ENCODE measurements at places on chromosomes 16 and 17.

DNA sequence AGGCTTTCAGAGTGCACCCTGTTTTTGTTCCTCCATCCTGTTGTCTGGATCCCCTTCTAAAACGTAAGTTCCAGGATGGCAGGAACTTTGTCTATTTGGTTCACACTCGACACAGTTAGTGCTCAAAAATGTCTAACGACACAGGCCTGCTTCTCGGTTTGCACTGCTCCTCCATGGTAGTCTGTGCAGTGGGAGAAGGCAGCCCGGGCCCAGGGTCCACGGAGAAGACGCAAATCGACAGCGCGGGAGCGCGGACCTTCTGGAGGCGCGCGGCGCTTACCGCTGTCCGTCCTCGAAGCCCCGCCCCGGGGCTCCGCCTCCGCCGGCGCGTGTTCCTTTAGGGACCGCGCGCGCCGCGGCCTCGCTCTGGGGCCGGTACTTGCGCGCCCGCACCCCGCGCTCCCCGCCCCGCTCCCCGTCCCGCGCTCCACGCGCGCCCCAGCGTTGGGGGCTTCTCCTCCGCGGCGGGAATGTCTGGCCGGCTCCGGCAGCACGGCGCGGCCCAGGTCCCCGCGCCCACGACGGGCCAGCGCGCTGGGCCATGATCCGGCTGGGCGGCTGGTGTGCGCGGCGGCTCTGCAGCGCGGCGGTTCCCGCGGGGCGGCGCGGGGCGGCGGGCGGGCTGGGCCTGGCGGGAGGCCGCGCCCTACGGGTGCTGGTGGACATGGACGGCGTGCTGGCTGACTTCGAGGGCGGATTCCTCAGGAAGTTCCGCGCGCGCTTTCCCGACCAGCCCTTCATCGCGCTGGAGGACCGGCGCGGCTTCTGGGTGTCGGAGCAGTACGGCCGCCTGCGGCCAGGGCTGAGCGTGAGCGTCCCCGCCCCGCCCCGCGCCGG lies at the start of gene NT5M:
NT5M (plus strand) TSS at position 364 of the 837 bp plus-strand sequence; CDS start at position 542, 178 bp downstream.
- H3K4me3 ChIP-seq: peak within 1 kb of the TSS; percentile 86
- no peaks in the 10 kb centered on the region for H3K36me3 ChIP-seq
- peaks cover 17% of the 10 kb centered on the region for H3K4me1 ChIP-seq
- peak within 1 kb of the TSS; percentile 76 for H3K27ac ChIP-seq
- H3K27me3 ChIP-seq: no peaks in the 10 kb centered on the region
- peak; percentile 83 for ATAC-seq

- H3K4me3 ChIP-seq: no peak overlapping the region
- peaks cover 9% of the 10 kb centered on the region for H3K27me3 ChIP-seq
- no peaks in the 10 kb centered on the region for H3K36me3 ChIP-seq
- peak; percentile 61 for ATAC-seq
These were observed 170.1 kb upstream of the CDH13 start for GRCh38 chr16:82456683-82457082.

DNA sequence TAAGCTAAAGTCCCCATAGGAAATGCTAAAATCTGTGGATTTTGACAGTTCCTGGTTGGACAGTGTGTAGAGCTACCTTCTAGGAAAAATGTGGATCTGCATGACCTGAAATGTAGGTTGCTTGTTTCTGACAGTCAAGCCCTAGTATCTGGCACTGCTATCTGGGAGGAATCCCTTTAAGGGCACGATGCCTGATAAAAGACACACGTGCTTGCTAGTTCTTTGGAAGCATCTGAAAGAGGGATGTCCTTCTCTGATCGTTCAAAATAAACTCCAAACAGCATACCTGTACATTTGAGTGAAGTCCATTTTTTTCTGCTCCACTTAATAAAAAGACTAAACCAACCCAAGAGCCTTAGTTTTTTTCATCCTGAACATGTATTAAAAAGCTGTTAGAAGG lies 101.3 kb downstream of the CDK5R1 start:
- no peaks in the 10 kb centered on the region for H3K4me1 ChIP-seq
- H3K27ac ChIP-seq: no peak overlapping the region

GRCh38 chr17:80732268-80732667 lies 187.6 kb downstream of the RPTOR start:
- peaks cover 29% of the 10 kb centered on the region for H3K36me3 ChIP-seq
- peaks cover 12% of the 10 kb centered on the region for H3K4me1 ChIP-seq
- no peaks in the 10 kb centered on the region for H3K27me3 ChIP-seq
- H3K27ac ChIP-seq: no peak overlapping the region
- ATAC-seq: no peak
- no peak overlapping the region for H3K4me3 ChIP-seq

- ATAC-seq: no peak
- H3K27me3 ChIP-seq: no peaks in the 10 kb centered on the region
- H3K27ac ChIP-seq: peak overlapping the region; percentile 41
- no peak overlapping the region for H3K4me3 ChIP-seq
- peaks cover 76% of the 10 kb centered on the region for H3K36me3 ChIP-seq
These were observed 26.3 kb downstream of the ZZEF1 start for GRCh38 chr17:4116516-4116915.

DNA sequence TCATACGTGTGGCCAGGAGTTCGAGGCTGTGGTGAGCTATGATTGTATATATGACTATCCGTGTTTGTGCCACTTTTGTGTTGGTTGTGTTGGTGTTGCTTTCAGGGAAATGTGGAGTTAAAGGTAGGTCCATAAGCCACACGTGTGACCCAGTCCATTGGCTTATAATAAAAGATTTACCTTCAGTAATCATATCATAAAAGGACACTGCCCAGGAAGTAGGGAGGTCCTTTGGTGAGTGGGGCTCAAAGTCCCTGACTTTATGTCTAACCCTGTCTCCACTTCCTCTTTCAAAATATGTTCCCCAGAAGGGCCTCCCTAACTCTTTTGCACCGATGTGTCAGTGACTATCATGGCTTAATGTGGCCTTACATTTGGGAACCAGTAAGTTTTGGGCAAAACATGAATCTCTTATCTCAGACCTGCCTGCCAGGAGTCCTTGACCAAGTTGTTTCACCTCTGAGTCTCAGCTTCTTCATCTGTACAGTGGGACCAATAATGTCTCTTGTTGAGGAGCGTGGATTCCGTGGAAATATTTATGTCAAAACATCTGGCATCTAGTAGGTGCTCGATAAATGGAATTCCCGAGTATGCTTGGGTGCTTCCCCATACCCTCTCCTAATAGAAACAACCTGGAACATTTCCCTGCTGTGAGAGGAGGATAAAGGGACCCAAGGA lies 4.8 kb downstream of the TNP2 start:
- peak overlapping the region; percentile 49 for H3K4me3 ChIP-seq
- peak overlapping the region; percentile 55 for H3K27ac ChIP-seq
- peak; percentile 8 for ATAC-seq
- no peaks in the 10 kb centered on the region for H3K36me3 ChIP-seq

DNA sequence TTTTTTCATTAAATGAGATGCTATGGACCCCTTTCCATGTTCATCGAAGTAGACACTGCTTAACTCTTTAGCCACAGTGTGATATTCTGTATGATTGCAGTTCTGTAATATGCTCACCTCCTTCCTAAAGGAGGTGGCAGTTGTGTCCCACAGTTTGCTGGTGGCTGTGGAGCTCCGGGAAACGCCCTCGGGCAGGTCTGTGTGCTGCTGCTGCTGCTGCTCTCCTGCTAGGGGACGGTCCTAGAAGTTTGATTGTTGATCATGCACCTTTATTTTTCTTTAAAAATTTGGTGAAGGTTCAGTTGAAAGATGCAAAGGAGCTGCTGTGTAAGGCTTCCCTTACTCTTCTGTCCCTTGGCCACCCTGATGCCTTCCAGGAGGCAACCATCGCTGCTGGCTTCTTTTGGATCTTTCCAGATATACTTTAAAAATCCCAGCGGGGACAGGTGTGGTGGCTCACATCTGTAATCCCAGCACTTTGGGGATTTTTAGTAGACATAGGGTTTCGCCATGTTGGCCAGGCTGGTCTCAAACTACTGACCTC lies 8.4 kb upstream of the CLEC18A start:
- no peak overlapping the region for H3K4me3 ChIP-seq
- H3K36me3 ChIP-seq: peaks cover 12% of the 10 kb centered on the region
- H3K27me3 ChIP-seq: no peaks in the 10 kb centered on the region
- no peaks in the 10 kb centered on the region for H3K4me1 ChIP-seq
- no peak overlapping the region for H3K27ac ChIP-seq
- no peak for ATAC-seq

GRCh38 chr17:66829883-66830282 lies 5.0 kb upstream of the CACNG5 start:
- no peaks in the 10 kb centered on the region for H3K36me3 ChIP-seq
- H3K27me3 ChIP-seq: peaks cover 46% of the 10 kb centered on the region
- H3K27ac ChIP-seq: no peak overlapping the region
- no peak for ATAC-seq
- H3K4me1 ChIP-seq: no peaks in the 10 kb centered on the region
- H3K4me3 ChIP-seq: no peak overlapping the region

DNA sequence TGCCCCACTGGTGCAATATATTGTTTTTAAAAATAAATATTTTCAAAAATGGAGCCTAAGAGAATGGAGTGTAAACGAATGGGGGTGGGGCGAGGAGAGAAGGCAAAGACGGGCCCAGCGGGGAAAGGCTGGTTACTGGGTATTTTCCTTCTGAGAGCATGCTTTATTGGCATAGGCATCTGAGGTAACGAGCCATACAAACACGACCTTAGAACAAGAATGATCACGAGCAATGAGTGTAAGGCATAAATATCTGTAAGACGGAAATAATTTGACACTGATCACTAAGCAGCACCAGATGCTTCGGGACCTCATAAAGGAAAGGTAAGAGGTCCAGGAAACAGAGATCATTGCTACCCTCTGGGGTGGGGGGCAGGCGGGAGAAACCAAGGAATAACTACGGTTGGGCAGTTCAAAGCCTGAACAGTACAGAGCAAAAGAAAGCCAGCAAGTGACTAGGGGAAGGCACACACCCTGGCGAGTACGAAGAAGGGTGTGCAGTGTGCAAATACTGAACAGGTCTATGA lies 959 bp downstream of the SSH2 start:
- H3K27me3 ChIP-seq: no peaks in the 10 kb centered on the region
- no peak overlapping the region for H3K27ac ChIP-seq
- H3K36me3 ChIP-seq: peaks cover 26% of the 10 kb centered on the region

GRCh38 chr17:16491131-16491702 lies 776 bp downstream of the LRRC75A start:
- no peaks in the 10 kb centered on the region for H3K4me1 ChIP-seq
- H3K36me3 ChIP-seq: no peaks in the 10 kb centered on the region
- no peak overlapping the region for H3K27ac ChIP-seq
- no peaks in the 10 kb centered on the region for H3K27me3 ChIP-seq
- ATAC-seq: peak; percentile 24

- no peaks in the 10 kb centered on the region for H3K27me3 ChIP-seq
- no peak overlapping the region for H3K27ac ChIP-seq
- H3K4me1 ChIP-seq: no peaks in the 10 kb centered on the region
- H3K36me3 ChIP-seq: no peaks in the 10 kb centered on the region
- no peak for ATAC-seq
These were observed 26.6 kb downstream of the CIBAR2 start for GRCh38 chr16:85085721-85086120.

GRCh38 chr16:12158428-12158827 lies 181.9 kb downstream of the SNX29 start:
- H3K4me1 ChIP-seq: peaks cover 18% of the 10 kb centered on the region
- H3K27ac ChIP-seq: no peak overlapping the region
- H3K27me3 ChIP-seq: no peaks in the 10 kb centered on the region
- no peak for ATAC-seq
- no peaks in the 10 kb centered on the region for H3K36me3 ChIP-seq

GRCh38 chr16:65739518-65739917 lies 617.7 kb upstream of the CDH11 start:
- no peaks in the 10 kb centered on the region for H3K36me3 ChIP-seq
- no peak for ATAC-seq
- H3K4me1 ChIP-seq: no peaks in the 10 kb centered on the region
- H3K27me3 ChIP-seq: no peaks in the 10 kb centered on the region

GRCh38 chr17:57466017-57466471 lies 209.7 kb downstream of the MSI2 start:
- no peak for ATAC-seq
- H3K27me3 ChIP-seq: no peaks in the 10 kb centered on the region
- H3K4me3 ChIP-seq: no peak overlapping the region
- H3K36me3 ChIP-seq: peaks cover 32% of the 10 kb centered on the region

- peak; percentile 83 for ATAC-seq
- H3K4me3 ChIP-seq: peak within 1 kb of the TSS; percentile 96
- peak within 1 kb of the TSS; percentile 94 for H3K27ac ChIP-seq
- peaks cover 53% of the 10 kb centered on the region for H3K36me3 ChIP-seq
- H3K27me3 ChIP-seq: no peaks in the 10 kb centered on the region
These were observed at the start of gene AKAP10 for GRCh38 chr17:19977293-19978208. AKAP10 (minus strand) TSS chr17:19977828; CDS start chr17:19977679, 149 bp downstream.

- H3K27ac ChIP-seq: peak overlapping the region; percentile 100
- no peak for ATAC-seq
- no peaks in the 10 kb centered on the region for H3K27me3 ChIP-seq
- H3K4me3 ChIP-seq: peak overlapping the region; percentile 88
- H3K36me3 ChIP-seq: peaks cover 49% of the 10 kb centered on the region
These were observed 524 bp downstream of the EFTUD2 start for GRCh38 chr17:44898768-44899073.

DNA sequence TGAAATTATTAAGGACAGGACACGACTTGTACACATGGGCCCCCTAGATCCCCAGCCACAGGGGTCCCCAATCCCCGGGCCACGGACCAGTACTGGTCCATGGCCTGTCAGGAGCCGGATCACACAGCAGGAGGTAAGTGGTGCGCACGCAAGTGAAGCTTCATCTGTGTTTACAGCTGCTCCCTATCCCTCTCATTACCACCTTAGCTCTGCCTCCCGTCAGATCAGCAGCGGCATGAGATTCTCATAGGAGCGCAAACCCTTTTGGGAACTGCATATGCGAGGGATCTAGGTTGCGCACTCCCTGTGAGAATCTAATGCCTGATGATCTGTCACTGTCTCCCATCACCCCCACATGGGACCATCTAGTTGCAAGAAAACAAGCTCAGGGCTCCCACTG lies 137.8 kb upstream of the ZFHX3 start:
- peaks cover 3% of the 10 kb centered on the region for H3K27me3 ChIP-seq
- H3K36me3 ChIP-seq: no peaks in the 10 kb centered on the region
- H3K4me1 ChIP-seq: no peaks in the 10 kb centered on the region

Data from activated T-helper 17 cell treated with anti-CD3 and anti-CD28 coated beads, Interleukin-2, amount 50 U/mL, for 72 hours (primary cell).